ENCODE measurements at places on chromosomes 3 and 15.

- no peak for DNase-seq
These were observed 146.6 kb downstream of the THSD4 start for GRCh38 chr15:71261909-71262308.

- DNase-seq = no peak
These were observed 155.7 kb downstream of the SLCO3A1 start for GRCh38 chr15:92009162-92009561.

GRCh38 chr3:188489639-188490405 is 335.9 kb downstream of the LPP start:
- no peak for DNase-seq

- DNase-seq = no peak
These were observed 188.4 kb downstream of the CPNE4 start for GRCh38 chr3:131846296-131846924.

DNA sequence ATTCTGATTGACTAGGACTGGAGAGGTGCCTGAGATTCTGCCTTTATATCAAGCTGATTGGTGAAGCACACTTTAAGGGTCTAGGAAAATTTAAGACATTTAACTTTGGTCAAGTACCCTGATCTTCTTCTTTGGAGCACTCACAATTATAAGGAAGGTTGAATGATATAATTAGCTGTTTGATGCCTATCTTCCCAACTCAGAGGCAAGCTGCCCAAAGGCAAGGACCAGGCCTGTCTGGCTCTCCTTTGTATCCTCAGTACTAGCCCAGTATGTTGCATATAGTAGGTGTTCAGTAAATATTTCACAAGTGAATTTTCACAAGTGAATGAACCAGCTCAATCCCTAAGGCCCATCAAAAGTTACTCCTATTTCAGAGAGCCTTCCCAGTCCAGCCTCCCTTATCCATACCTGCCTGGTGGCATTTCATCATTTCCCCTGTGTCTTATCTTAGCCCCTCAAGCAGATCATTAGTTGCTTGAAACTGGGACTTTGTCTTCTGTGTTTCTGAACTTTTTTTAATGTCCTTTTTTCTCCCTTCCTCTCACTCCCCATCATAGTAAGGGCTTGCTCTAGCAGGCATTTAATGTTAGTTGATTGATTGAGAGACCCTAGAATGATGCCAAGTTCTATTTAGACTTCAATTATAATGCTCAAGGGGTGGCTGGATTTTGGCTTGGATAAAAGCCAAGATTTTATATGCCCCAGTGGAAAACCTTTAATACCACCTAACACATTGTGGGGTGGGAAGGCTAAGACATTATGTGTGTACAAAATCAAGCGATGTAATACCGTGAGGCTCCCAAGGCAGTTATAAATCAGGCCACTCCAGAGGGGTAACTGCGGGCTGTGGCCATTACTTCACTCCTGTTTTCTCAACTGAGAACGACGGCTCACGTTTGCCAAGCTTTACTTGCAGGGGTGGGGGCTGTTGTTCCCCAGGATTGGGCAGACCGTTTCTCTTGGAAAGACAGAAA is 43.2 kb upstream of the BOC start:
- no peak for DNase-seq

DNA sequence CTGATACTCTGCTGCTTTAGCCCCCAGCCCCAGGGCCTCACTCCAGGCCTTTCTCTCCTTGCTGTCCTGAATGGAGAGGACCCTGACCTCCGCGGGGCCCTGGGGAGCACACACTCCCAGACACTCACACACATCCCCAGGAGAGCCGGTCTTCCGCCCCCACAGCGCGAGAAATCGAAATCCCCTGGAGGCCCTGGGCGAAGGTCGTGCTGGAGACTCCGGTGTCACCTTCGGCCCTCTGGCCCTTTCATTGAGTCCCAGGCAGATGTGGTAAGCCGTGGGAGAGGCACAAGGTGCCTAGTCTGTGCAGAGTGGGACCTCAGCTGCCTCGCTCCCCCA is 848 bp upstream of the GOLGA8B start:
- DNase-seq = no peak

- DNase-seq = no peak
These were observed at the start of gene VEPH1 for GRCh38 chr3:157502916-157503595. TSS of gene VEPH1 (minus strand) at chr3:157503416. CDS start at chr3:157495349, 8,067 bp downstream.

DNA sequence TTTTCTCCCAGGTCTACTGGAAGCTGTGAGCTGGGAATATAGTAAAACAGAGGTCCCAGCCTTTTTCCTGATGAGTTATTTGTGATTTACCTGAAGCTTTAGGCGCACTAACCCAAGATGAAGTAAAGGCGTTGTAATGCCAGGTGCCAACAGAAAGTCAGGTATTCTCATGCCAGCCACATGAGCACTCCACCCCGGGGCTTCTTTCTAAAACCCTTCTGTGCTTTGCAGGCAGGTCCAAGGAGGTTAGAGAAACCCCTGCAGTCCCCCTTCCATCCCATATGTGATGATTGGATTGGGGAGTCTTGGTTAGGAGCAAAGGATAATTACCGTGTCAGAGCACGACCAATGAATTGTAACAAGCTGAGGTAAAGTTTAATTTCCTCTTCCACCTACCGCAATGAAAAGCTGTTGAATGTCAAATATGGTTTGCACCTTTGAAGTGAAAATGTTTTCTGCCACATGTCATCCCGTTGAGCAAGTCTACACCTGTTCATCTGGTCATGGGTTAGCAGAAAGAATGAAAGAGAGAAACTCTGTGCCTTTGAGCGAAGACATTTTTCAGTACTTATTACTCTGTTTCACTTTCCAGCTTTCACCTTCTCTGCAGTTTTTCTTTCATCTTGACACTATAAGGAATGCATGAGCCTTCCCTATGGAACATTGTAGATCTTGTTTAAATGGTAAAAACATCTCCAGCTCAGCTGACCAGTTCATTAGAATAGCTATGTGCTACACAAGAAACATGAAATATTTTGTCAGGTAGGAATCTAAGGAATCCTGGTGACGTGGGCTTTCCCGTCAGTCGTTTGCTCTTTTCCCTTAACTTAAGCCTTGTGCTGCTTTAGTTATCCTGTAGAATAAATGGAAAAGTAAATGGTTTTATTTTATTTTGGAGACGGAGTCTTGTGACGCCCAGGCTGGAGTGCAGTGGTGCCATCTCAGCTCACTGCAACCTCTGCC is 204.6 kb upstream of the IL12A start:
- no peak for DNase-seq

DNA sequence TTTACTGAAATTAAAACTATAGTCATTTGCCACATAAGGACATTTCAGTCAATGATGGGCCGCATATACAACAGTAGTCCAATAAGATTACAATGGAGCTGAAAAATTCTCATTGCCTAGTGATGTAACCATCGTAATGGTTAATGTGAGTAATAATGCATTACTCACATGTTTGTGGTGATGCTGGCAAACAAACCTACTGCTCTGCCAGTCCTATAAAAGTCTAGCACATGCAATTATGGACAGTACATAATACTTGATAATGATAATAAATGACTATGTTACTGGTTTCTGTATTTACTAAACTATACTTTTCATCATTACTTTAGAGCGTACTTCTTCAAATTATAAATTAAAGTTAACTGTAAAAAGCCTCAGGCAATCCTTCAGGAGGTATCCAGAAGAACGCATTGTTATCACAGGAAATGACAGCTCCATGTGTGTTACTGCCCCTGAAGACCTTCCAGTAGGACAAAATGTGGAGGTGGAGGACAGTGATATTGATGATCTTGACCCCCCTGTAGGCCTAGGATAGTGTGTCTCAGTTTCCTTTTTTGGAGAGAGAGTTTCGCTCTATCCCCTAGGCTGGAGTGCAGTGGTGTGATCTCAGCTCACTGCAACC is 102.7 kb downstream of the ATP1B3 start:
- no peak for DNase-seq

DNA sequence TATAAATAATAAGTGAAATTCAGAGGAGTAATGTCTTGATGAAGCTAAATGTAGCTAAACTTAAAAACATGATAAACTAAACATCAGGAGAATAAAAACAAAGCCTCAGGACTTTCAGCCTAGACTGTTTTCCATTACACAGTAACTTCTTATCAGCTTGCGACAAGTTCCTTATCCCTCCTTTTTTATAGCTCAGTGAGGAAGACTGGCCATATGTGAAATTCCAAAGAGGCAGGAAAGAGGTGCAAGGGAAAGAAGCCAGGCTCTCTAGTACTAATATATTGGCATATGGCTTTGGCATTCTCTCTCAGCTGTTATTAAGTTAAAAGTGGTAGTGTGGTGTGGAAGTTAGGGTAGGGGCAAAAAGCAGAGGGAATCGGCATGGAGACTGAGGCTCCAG is 4.4 kb downstream of the COX17 start:
- DNase-seq = no peak

GRCh38 chr15:43919540-43920253 is 92.9 kb downstream of the WDR76 start:
- DNase-seq = no peak

GRCh38 chr3:85725809-85726208 is 767.0 kb downstream of the CADM2 start:
- DNase-seq = no peak
